ENCODE measurements at places on chromosomes 6 and 20.
A peak's percentile ranks its signal among the peaks of the same experiment; 100 is the strongest.

GRCh38 chr6:136127873-136128272 lies 122.2 kb downstream of the MTFR2 start:
- no peak for DNase-seq

GRCh38 chr6:8736156-8736895 lies 301.0 kb upstream of the SLC35B3 start:
- no peak for DNase-seq

- DNase-seq, result no peak
These were observed 10.6 kb upstream of the RBBP8NL start for GRCh38 chr20:62437927-62438326.

DNA sequence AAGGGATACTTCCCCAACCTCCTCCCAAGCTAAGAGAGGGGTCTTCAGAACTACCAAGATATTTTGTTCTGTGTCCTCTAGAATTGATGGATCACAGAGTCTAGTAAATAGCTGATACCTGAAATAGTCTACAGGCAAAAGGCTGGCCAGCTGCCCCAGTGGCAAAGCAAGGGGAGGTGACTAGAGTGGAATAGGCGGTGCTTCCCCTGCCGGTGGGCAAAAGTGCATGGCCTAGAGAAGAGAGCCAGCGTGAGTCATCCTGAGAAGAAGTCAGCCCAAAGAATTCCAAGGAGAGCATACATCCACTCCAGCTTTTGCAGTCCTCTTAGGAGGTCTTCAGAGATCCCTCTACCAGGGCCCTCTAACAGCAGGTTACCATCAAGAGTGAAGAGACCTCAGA lies 14.7 kb downstream of the DPPA5 start:
- DNase-seq, result no peak

- DNase-seq, result peak; percentile 55
These were observed 61.4 kb downstream of the BMP2 start for GRCh38 chr20:6828794-6829423.
